Cortex of kidney (tissue), 1 donor: ENCODE measurements at places on chromosomes 6 and 20.

GRCh38 chr6:14520536-14520935 is 403.0 kb downstream of the CD83 start:
- no peak for DNase-seq

- DNase-seq = no peak
Measured at GRCh38 chr6:142284419-142284818, 17.4 kb upstream of the ADGRG6 start.

DNA sequence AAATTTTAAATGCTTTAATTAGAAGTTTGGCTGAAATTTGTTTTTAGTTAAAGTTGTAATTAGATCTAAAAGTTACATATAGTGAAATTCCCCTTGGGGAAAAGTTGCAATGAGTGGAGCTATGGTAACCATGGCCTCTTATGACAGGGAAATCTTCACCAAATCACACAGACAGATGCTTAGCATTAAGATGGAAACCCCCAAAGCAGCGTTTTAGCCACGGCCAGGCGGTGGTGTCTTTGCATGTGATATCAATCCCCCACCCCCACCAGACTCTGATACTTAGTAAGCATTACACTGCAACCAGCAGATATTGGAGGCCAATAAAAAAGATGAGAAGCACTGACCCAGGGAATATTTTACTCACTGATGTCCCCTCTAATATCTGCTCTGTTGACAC is 75.7 kb downstream of the REPS1 start:
- no peak for DNase-seq

DNA sequence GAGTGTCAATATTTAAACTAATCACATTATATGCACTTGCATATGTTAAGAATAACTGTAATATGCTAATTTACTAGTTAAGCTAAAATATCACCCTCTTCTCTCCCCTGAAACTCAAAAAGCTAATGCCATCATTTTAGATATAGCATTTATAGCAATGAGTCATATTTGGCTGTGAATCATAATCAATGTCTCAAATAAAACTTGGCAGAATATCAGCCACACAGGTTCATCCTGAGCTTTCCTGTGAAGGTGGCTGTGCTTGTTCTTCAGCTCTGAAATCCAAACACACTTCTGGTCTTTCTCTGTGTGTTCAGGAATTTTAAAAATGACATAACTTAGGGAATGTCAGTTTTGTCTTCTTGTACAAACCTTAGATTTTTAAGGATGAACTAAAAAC is 12.8 kb upstream of the PNRC1 start:
- no peak for DNase-seq

- DNase-seq = no peak
Measured at GRCh38 chr6:145055567-145055966, 679.8 kb downstream of the EPM2A start.

- DNase-seq = no peak
Measured at GRCh38 chr6:131054392-131055250, 8.4 kb downstream of the EPB41L2 start.

GRCh38 chr6:32085759-32086459 is 23.2 kb downstream of the TNXB start:
- no peak for DNase-seq

GRCh38 chr6:134174672-134175531 is 122.5 kb upstream of the SLC2A12 start:
- peak; percentile 42 for DNase-seq

- no peak for DNase-seq
Measured at GRCh38 chr6:112501705-112502104, 154.6 kb downstream of the RFPL4B start.

DNA sequence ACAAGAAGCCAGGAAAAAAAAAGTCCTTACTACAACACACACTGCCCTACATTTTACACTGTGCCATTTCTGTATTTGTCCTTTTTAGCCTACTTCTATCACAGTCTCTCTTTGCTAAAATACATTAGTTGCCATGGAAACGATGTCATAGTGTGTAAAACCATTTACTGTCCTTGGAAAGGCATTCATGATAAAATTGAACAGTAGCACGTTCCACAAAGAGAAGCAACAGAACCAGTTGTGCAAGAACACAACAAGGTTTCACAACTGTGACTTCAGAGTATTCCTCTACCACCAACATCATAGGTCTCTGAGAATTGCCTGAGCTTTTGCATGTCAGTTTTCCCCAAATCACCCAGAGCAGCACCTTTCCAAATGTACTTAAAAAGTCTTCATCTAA is 20.5 kb downstream of the FYN start:
- DNase-seq = no peak

- DNase-seq = no peak
Measured at GRCh38 chr6:11821781-11822180, 43.2 kb upstream of the ADTRP start.

DNA sequence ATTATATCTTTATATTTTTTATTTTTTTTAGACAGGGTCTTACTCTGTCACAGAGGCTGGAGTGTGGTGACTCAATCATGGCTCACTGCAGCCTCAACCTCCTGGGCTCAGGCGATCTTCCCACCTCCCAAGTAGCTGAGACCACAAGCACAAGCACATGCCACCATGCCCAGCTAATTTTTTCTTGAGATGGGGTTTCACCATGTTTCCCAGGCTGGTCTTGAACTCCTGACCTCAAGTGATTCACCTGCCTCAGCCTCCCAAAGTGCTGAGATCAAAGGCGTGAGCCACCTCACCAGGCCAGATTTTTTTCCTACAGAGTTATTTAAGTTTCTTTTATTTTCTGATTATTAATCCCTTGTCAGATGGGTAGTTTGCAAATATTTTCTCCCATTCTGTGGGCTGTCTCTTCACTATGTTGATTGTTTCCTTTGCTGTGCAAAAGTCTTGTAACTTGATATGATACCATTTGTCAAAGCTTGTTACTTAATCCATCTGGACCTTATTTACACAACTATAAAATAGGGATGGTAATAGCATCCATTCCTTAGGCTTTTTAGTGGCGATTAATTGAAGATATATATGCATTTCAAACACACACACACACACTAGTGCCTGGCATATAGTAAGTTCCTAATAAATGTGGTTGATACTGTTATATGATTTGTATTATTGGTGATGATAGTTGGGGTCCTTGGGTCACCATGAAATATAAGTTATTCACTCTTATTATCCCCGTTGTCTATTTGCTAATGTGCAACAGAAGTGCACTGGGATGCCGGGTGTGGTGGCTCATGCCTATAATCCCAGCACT is 187.1 kb downstream of the BCAS1 start:
- no peak for DNase-seq

DNA sequence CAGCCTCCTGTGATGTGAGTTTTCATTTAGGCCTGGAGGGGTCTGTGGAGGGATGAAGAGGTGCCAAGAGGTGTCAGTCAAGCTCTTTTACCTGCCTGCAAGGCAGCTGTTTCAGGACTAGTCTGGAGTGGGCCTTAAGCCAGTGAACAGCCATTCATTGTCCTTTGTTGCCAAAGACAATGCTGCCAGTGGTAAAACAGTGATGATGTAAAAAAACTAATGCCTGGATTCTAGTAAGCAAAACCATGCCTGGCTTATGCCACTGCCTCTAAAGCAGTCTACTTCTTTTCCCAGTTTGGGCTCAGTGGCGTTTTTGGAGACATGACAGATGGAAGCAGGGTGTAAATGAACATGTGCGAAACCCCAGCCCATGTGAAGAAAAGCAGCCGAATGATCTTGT is 93.5 kb upstream of the KCNK16 start:
- no peak for DNase-seq

GRCh38 chr6:85641897-85642773 is 551 bp downstream of the SYNCRIP start:
- no peak for DNase-seq

GRCh38 chr20:50144362-50144761 is 9.2 kb downstream of the PEDS1 start:
- no peak for DNase-seq

GRCh38 chr6:89430201-89430962 is 2.6 kb upstream of the ANKRD6 start:
- no peak for DNase-seq

GRCh38 chr6:106110164-106110826 is 24.2 kb downstream of the PRDM1 start:
- DNase-seq = no peak

DNA sequence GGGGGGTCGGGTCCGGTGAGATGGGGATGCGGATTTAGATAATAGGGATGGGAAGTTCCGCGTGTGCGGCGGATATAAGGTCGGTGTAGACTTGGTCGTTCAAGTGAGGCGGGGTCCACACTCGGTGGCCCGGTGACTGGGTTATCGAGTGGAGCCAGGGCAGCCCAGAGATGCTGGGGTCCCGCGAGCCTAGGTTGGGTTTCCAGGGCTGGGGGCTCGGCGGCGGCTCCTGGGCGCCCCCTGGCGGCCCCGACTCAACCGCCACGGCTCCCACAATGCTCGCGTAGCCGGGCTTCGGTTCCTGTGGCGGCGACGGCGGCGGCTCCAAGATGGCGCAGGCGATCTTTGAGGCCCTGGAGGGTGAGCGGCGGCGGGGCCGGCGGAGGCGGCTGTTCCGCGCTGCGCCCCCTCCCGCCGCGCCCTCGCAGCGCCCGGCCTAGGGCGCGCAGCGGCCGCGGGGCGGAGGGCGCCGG is at the start of gene ZNF341:
TSS of gene ZNF341 (plus strand) at position 304 of the 473 bp plus-strand sequence. CDS start at position 330, 26 bp downstream.
- no peak for DNase-seq

DNA sequence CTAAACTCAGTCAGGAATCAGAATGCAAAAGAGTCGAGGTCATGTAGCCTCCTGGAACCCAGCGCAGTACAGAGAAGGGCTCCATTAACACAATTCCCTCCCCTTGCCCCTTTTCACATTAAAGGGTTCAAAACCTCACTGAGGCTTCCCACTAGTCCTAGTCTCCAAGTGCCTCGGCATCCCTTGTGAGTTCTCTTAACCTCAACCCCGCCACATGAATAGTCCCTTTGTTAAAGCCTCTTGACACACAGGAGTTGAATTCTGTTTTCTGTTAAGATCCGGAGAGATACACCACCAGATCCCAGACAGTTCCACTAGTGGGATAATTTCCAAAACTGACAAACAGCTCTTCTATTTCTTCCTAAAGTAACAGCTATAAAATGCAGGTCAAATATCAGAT is 17.8 kb downstream of the PTPRT start:
- no peak for DNase-seq

GRCh38 chr20:9403448-9403847 is 110.9 kb upstream of the LAMP5 start:
- DNase-seq = no peak

- no peak for DNase-seq
Measured at GRCh38 chr6:10951675-10952282, 64.9 kb downstream of the SYCP2L start.

GRCh38 chr20:40462566-40462965 is 226.5 kb downstream of the MAFB start:
- no peak for DNase-seq

DNA sequence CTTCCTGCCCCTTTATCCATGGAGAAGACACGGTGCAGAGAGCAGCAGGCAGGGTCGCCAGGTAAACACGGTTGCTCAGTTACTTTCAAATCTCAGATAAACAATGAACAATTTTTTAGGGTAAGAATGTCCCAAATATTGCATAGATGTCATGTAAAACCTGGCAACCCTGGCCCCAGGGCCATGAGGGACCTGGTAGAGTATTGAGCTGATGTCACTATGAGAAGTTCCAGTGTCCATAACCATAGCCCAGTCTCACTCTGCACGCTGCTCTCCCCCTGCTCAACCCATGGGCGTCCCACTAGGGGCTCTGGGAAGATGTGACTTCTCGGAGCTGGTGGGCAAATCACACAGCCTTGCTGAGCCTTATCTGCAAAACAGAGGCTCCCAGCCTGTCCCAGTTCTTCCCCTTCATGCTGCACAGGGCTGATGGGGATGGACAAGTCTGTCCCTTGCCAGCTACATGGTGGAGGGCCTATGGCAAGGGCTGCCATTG is 71.3 kb upstream of the TOP1 start:
- DNase-seq = no peak

DNA sequence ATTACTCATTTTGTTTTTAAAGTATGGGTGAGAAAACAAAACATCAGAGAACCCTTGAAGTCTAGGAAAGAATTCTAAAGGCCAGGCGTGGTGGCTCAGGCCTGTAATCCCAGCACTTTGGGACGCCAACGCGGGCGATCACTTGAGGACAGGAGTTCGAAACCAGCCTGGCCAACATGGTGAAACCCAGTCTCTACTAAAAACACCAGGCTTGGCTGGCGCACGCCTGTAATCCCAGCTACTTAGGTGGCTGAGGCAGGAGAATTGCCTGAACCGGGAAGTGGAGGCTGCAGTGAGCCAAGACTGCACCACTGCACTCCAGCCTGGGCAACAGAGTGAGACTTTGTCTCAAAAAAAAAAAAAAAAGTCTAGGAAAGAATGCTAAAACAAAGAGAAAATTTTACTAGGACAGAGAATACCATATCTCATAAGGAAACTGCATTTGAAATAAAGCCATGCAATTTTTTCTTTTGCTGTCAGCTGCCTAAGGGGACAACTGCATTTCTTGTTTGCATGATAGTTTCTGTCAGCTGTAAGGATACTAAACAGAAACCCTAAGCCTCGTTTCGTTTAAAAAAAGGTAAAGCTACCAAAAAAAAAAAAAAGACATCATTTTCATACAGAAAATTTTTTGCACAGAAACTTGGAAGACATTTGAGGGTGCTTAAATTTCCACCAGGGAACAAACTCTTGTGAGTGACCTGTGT is 32.1 kb downstream of the SMLR1 start:
- no peak for DNase-seq

DNA sequence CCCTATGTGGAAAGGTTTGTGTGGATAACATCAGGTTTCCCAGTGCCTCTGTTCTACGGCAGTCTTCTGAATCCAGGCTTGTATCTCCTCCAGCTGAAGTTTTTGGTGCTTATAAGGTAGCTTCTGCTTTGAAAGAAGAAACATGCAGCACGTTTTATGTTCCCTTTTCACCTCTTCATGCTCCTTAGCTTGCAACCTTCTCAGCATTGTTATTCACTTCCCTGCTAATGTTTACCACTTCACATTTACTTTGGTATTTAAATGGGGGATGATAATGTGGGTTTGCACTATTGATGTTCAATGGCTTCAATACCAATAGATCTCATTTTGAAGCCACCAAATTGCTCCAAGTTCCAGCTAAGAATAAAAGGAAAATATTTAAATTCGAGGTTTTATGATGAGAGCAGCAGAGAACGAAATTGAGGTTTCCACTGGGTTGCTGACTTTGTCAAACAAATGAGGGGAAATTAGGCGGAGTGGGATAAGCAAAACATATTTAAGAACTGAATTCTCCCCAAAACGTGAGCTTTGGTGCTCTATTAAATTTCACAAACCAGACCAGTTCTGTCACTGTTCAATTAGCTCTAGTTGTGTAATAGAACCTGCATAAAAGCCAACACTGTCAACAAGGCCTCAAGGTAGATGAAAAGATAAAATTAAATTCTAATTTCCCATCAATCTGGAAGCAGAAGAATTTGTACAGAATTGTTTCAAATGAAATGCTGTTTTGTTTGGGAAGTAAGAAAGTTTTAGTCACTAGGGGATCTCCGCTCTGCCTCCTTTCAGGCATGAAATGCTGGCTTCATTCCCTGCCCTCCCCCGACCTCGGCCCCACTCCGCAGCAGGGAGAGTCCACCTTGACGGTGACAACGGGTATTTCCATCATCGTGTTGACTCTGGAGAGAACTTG is 1.4 kb downstream of the IL22RA2 start:
- DNase-seq = no peak

GRCh38 chr6:5163247-5163646 is 78.1 kb downstream of the PPP1R3G start:
- DNase-seq = no peak

GRCh38 chr6:131161987-131162386 is 26.7 kb downstream of the AKAP7 start:
- no peak for DNase-seq
